ENCODE measurements at places on chromosomes 1 and 21.

DNA sequence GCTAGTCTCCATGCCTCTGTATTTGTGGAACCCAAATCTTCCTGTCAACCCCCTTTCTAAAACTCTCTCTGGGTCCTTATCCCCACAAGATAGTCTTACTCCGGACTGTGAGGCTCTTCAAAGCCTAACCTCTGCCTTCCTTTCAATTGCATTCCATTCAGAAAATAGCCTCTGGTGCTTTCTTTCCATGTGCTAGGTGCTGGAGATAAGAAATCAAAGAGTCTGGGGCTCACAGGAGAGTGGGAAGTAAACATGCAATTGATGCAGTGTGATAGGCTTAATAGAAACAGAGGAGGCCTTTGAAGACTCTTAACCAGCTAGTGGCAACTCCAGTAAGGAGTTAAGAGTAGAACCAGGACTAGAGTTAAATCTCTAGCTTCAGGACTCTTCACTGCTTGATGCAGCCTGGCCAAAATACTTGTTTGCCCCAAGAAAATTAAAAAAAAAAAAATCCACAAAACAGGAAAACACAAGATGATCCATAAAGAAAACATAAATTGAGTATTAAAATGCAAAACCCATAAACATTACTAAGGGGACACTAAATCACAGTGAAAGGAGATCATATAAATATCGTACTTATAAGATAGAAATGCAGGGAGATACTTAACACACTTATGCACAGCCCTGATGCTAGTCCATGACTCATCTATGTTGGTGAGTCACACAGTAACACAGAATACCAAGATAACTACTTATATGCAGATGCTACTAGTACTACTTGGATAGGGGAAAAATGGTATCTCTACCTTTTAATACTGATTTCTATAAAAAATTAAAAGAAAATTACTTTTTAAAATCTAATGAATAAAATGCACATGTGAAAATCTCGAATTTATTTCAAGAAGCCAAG is 341.5 kb downstream of the KCNH1 start:
- no peak for DNase-seq

DNA sequence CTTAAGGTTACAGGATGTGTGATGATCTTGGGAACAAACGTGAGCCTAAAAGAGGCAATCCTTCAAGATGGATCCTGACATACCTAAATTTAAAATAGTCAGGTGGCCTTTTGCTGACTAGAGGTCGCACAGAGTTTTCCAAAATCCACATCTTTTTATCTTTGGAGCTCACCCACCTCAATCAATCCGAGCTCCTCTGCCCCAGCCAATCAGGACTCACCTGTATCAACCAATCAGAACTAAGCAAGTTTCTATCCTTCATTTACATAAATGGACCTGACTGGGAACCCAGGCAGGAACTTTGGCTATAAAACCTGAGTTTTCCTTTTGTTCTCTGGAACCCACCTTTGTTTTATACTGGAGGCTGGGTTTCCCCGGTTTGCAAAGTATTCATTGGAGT is 16.2 kb downstream of the DNAJC11 start:
- DNase-seq, result no peak

GRCh38 chr1:237041795-237042525 is at the start of gene RYR2:
RYR2 (plus strand) TSS chr1:237042184; CDS start chr1:237042522, 338 bp downstream.
- DNase-seq, result no peak

DNA sequence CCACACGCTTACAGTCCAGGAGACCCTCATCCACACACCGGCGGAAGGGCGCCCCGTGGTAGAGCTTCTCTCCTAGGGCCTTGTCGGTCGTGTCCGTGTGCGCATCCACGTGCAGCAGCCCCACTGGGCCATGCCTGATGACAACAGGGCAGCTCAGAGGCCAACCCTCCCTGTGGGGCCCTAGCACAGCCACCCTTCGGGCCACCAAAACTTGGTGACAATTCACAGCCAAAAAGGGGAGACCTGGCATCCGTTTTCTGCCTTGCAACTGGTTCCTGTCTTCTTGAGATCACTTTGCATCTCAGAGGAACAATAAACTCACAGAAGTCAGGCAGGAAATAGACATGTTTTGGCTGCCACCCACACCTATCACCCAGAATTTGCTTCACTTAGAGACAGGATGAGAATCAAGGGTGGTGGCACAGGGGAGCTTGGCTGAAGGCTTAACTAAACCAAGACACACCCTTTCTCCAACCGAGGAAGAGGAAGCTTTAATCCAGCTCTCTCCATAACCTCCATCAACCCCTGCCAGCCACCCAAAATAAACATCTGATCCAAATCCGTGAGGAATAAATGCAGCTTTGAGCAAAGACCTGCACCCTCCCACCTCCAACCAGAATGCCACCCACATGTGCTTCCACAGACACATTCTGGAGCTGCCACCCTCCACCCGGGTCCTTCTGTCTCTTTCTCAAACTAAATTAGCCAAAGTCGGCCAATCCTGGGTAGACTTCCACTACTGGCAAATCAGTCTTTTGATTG is 5.7 kb downstream of the AGMAT start:
- no peak for DNase-seq

GRCh38 chr21:45943630-45944540 is 37.7 kb upstream of the COL6A1 start:
- DNase-seq, result no peak
